ENCODE measurements at places on chromosomes 2 and 18.

- no peak for DNase-seq
Observed at GRCh38 chr2:43443282-43443681, 152.6 kb downstream of the THADA start.

DNA sequence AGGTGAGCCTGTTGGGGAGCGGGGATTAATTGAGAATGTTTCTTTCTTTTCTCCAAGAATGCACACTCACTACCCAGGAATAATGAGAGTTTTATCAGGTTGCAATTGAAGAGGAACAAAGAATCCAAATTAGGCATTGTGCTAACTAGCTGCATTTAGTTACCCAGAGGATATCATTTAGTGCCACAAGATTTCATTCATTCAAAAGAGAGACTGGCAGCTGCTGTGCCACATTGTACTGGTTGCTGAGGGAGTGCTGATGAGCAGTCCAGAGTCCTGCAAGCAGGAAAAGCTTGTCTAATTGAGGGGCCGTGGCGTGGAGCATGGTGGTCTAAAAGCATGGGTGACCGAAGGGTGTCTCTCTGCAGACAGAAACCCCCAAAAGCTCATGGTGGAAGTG lies 97.6 kb downstream of the CTAGE1 start:
- no peak for DNase-seq

DNA sequence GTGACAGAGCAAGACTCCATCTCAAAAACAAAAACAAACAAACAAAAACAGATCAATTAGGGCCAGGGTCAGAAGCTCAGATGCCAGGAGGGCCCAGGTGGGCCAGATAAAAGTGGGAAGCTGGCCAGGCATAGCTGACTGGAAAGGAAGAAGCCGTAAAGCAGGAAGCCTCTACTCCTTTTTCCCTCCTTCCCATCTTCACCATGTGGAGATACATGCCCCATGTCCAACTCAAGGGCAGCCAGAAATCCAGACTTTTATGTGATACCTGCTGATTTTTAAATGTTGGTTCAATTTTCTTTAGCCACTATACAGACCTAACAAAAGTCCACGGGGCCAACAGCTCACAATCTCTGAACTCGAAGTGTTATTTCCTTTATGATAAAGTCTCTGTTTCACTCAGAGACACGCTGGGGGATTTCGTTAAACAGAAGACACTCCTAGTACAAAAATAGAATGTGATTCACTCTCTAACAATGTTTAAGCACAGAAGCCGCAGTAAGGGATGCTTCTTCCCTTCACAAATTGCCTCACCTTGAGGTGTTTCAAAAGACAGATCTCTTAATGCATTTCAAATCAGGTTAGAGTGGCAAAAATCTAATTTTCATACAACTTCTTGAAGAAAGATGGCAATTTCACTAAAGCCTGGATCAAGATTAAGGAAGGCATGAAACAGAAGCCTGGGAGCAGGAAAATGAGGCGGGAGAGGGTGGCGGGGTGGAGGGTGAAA lies 14.0 kb downstream of the TMEM247 start:
- DNase-seq: no peak

GRCh38 chr18:34734056-34734455 lies 24.0 kb downstream of the DTNA start:
- DNase-seq: no peak

GRCh38 chr18:37604032-37604431 lies 38.4 kb upstream of the CELF4 start:
- DNase-seq: no peak

DNA sequence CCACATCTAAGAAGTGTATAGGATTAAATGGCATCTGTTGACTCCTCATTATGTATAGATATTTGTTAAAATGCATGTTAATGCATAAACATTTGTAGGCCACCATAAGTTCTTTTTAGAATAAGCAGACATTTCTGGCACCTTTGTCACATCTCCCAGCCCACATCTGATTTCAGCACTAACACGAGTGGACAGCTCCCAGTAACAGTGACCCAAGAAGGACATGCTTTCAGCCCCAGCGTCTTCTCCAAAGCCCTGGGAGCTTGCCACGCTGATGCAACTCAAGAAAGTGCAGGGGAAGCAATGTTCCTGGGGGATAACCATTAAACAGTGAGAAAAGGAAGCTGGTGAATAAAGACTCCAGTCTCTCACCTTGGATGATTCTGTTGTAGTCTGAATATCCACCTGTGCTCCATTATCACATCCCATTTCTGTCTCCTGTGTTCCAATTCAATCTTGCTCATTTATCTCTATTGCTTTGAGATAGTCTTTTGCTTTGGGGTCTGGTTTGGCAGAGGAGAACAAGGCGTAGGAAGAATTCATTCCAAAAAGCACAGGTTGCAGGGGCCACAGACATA lies 182.6 kb upstream of the THSD7B start:
- DNase-seq: no peak

DNA sequence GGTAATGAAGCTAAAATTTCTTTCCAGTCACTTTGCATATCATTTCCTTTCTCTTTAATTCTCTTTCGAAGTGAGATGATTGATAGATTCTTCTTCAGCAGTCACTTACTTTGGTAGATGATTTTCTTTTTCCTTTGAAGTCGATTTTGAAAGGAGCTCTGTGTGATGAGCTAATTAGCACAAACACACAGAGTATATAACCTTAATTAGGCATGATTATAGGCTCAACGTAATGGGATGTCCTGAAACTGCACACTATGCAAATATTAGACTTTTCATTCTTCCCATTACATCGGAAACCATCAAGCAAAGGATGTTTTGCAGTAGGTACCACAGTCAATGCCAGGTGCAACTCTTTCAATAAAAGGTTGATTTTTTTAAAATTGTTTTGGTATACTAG lies 6.4 kb upstream of the CTLA4 start:
- no peak for DNase-seq

GRCh38 chr2:18479947-18480369 lies 80.5 kb downstream of the RDH14 start:
- no peak for DNase-seq

DNA sequence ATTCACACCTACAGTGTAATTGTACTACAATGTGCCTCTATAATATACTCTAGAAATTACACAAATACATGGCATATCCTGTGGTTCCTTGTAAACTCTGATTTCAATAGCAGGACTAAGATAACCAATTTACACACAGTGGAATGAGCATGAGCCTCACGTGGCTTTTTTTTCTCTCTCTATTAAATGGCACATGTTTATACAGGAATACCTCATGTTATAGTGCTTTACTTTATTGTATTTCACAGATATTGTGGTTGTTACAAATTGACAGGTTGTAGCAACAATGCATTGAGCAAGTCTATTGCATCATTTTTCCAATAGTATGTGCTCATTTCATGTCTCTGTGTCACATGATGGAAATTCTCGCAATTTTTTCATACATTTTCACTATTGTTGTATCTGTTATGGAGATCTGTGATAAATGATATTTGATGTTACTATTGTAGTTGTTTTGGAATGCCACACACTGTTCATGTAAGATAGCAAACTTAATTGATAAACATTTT lies 260.0 kb downstream of the FSIP2 start:
- no peak for DNase-seq

DNA sequence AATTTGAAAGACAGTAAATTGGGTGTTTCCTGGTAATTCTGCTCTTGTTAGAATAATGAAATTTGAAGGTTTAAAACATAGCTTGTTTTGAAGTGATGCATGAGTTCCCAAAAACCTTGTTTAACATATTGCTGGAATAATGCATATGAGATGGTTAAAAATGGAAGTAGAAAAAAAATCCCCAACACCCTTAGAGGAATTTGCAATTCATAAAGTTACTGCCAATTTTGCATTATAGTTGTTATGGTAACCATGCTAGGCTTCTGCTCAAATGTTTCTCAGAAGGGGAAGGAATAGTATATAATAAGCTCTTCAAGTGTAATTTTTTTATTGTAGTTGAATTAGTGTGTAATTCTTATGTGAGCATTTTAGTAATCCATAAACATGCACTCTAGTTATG lies 49.1 kb downstream of the FASTKD2 start:
- no peak for DNase-seq

DNA sequence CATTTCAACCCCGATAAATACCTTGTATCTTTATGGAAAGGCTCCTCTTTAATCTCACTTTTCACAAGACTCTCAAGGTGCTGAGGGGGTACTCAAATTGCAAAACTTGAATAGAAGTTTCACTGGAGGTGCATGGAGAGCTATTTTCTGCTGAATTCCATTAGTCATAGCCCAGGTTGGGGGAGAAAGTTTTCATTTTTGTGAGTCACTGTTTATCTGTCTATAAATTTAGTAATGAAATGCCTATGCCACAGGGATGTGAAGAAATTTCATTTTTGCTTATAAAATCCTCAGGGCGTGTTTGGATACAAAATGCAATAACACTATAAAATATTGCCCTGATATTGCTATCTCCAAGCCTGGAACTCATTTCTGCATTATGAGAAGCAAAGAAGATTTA lies 346.3 kb downstream of the LRATD1 start:
- DNase-seq: no peak

DNA sequence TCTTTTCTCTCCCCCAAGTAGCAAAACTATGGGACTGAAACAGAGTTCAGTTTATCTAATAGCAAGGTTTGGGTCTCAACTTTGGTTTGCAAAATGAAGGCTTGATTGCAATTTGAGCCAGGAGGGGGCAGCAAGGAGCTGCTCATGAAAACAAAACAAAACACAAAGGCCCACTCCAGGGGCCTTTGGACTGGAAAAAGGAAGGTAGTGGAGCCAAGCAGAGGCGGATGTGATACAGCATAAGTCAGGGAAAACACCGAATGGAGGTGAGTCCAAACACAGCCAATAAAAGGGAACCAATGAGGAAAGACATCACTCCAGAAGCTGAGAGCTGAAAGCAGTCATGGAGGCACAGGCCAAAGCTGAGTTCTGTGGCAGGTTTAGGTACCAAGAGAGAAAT lies 799.7 kb upstream of the ACVR2A start:
- no peak for DNase-seq

- no peak for DNase-seq
Observed at GRCh38 chr2:85131116-85131515, 2.1 kb upstream of the TCF7L1 start.

GRCh38 chr2:106709229-106709628 lies 176.7 kb downstream of the ST6GAL2 start:
- DNase-seq: no peak

- DNase-seq: no peak
Observed at GRCh38 chr2:222193328-222193983, 105.3 kb downstream of the PAX3 start.

DNA sequence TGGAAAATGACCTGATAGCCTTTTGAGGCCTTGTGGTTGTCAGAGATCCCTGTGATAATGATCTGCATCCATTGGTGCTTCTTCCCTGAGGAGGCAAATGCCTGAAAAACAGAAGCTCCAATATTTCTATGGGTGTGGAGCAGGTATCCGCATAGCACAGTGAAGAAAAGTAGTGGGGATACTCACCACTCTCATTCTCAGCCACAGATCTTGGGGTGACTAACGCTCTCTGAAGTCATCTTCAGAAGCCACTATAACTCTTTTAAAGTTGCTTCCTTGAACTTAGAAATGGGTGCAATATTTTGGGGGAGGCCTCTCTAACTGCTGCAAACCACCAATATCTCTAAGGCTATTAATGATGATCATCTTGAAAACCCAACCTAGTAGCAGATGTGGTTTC lies 46.2 kb downstream of the ARHGAP15 start:
- no peak for DNase-seq

GRCh38 chr2:241598061-241598460 lies 38.9 kb downstream of the THAP4 start:
- DNase-seq: no peak

DNA sequence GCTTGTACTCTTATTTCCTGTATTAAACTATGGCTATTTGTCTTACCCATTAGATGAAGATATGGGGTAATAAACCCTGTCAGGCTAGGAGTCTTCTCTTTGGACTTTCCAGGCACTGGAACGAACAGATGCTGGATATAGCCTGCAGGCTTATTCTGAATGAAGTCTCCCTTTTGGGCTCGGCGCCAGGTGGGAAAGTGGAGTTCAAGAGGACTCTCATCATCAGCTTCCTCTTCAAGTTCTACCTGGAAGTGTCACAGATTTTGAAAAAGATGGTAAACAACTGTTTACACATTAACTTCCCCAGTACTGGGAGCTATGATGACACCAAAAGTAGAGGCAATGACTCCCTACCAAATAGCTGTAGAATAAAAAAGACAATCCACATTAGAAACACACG lies 27.9 kb downstream of the AOX1 start:
- no peak for DNase-seq

GRCh38 chr2:36607947-36608346 lies 10.0 kb upstream of the FEZ2 start:
- no peak for DNase-seq

DNA sequence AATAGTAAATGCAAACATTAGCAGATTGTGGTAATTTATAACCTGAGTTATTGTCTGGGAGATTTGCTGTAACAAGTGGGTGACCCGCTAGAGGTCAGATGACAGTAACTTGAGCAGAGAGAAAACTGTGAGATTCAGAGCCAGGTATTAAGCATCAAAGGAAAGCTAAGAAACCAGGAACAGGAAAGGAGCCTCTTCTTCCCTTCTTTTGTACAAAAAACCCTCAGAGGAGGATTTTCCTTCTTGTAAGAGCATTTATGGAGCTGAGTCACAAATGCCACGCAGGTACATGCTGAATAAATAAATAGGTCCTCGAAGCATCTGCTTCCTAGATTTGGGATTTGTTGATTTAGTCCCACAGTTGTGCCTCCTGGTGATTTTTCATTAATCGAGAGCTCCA lies 146.5 kb downstream of the SH3BP4 start:
- DNase-seq: no peak

DNA sequence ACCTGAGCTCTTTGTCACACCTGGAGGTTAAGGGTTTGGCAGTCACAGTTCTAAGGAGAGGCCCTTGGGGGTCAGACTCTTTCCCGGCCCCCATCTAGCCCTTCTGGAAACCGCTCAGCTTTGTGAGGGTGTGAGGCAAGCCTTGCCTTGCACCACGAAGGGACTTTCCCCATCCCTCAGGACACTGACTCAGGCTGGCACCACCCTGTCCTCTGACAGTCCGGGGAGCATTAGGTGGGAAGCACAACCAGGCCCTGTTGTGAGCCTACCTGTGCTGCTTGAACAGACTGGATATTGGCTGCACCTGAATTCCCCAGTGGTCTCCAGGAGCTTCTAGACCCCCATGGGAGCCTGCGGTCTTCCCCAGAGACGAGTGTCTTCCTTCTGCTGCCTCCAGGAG lies 47.0 kb upstream of the GBX2 start:
- no peak for DNase-seq

DNA sequence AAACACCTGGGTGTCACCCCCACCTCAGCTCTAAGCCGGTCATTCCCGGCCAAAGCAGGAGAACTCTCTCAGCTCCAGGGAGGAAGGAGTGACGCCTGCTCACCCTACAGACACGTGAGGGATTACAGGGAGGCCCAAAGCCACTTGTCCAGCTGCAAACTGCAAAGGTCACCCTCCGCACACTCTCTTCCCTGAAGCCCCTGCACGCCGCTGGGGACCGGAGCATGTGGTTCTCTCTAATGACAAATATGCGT lies 108.0 kb upstream of the ID2 start:
- DNase-seq: no peak

Data from T-helper 22 cell (primary cell).